ENCODE measurements at places on chromosomes 2 and 18. TPM values are rescaled to one million over a fixed set of nuclear protein-coding genes. Genes with fewer than 3 reads are reported as not detected.

DSC3 gene
- total RNA-seq, result not detected

FLACC1 gene
- 2.0 TPM for total RNA-seq

C2orf80 gene
- not detected for total RNA-seq

RBM44 gene
- total RNA-seq, result 1.0 TPM

FSIP2 gene
- total RNA-seq, result 2.0 TPM

TMEM247 gene
- total RNA-seq, result not detected

OR6B2 gene
- not detected for total RNA-seq

OXER1 gene
- 1.7 TPM for total RNA-seq
